ENCODE measurements at places on chromosomes 7 and 10.
A peak's percentile ranks its signal among the peaks of the same experiment; 100 is the strongest.

DNA sequence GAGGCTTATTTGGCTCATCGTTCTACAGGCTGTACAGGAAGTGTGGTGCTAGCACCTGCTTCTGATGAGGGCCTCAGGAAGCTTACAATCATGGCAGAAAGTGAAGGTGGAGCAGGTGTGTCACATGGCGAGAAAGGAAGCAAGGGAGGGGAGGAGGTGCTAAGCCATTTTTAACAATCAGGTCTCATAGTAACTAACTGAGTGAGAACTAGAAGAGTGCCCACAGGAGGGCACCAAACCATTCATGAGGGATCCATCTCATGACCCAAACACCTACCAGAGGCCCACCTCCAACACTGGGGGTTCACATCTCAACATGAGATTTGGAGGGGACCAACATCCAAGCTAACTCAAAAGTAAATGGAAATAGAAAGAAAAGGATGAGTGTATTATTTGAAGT lies 78.1 kb downstream of the CXCL12 start:
- no peak for DNase-seq

GRCh38 chr10:103506061-103506460 lies 12.6 kb downstream of the NEURL1 start:
- peak; percentile 58 for DNase-seq

GRCh38 chr10:21499701-21500577 lies 25.5 kb downstream of the SKIDA1 start:
- peak; percentile 88 for DNase-seq

GRCh38 chr10:4588824-4589223 lies 237.2 kb upstream of the AKR1E2 start:
- no peak for DNase-seq

GRCh38 chr10:129046065-129046681 lies 420.9 kb upstream of the MGMT start:
- peak; percentile 88 for DNase-seq

GRCh38 chr7:83148776-83149175 lies 13.9 kb downstream of the PCLO start:
- no peak for DNase-seq

GRCh38 chr10:87952612-87953011 lies 89.2 kb downstream of the PTEN start:
- DNase-seq, result no peak

GRCh38 chr10:91412354-91413087 lies 2.4 kb downstream of the HECTD2 start:
- peak; percentile 30 for DNase-seq

GRCh38 chr10:14150526-14150925 lies 180.2 kb downstream of the FRMD4A start:
- no peak for DNase-seq

DNA sequence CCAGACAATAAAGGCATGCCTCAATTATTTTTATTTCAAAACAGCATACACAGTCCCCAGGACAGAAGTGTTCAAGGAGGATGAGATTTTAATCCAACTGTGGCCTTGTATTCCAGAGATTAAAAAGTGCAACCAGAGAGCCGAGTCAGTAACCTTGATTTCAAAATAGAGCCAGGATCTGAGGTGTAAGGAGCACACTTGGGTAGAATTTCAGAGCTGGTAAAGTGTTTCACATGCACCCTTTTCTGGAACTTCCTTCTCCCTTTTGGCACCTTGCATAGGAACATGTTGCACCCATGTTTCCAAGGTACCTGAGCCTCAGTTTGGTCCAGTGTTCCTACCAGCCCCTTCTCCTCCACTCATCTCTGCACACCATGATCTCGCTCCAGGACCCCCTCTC lies 225.1 kb downstream of the TRIL start:
- DNase-seq, result no peak

DNA sequence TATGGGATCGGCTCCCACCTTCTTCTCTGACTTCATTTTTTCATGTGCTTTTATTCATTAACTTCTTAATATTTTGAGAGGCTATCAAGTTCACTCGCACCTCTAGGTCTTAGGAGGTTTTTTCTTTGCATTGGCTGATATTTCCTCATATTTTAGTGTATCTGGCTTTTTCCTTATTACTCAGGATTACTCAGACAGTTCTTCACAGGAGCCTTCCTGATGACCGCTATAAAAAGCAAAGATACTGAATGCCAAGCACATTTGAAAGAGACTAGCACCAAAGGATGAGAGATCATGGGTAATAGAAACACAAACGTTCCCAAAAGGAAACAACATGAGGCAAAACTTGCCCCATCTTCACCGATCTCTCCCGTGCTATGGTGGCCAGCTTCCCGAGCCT lies 409.2 kb upstream of the KLF6 start:
- DNase-seq, result no peak

GRCh38 chr10:129199826-129200225 lies 267.2 kb upstream of the MGMT start:
- DNase-seq, result no peak

DNA sequence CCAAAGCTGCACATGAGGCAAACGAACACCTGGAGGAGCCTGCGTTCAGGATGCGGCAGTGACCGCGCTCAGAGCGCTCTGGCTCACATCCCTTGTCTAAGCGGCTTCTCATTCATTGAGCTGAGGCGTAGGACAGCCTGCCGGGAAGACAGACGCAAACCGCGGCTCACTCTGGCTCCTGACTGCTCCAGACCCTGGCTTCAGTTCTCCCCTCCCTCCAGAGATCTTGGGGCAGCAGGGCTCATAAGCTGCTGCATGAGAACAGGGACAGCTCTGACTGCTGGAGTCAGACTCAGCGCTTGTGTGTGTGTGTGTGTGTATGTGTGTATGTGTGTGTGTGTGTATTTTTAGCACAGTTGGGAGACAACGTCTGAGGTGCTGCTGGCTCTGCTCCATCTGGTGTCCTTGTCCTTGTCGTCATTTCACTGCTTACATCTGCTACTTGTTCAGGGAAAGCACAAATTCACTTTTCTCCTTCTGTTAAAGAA lies 15.8 kb upstream of the LYZL2 start:
- DNase-seq, result peak; percentile 69

DNA sequence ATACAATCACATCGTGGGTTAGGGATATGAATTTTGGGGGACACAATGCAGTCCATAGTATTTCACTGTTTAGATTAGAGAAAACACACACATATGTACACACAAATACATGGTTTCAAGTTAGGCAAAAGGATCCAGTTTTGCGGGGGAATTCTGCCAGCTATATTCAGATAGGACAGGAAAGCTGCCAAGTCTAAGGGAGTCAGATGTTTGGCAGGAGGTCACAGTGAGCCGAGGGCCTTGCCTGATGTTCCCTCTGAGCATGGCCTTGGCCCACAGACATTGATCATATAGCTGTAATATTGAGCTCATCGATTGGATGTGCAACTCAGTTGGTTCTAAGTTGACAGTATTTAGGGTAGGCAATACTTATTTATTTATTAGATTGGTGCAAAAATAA lies 122.8 kb downstream of the ADRA2A start:
- no peak for DNase-seq

DNA sequence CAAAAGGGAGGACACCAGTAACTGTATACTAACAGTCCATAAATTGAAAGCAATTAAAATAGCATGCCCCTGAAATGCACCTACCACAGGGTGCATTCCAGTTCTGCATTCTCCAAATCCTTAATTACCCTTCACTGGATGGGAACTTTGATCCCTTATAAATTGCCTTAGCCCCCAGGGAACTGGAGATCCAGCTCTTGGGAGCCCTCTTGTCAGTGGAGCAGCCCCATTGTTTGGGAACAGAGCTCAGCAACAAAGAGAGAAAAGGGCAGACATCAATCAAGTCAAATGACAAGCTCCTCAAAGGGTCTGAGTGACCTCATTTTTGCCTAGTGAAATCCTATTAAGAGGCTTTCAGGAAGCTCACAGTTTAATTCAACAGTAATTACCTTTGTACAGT lies 472.6 kb downstream of the XPNPEP1 start:
- no peak for DNase-seq

GRCh38 chr7:132138817-132139216 lies 437.5 kb downstream of the PLXNA4 start:
- no peak for DNase-seq

- DNase-seq, result no peak
Observed at GRCh38 chr10:988667-989545, 672 bp downstream of the GTPBP4 start.

- peak; percentile 50 for DNase-seq
Observed at GRCh38 chr10:26969145-26969926, 108.6 kb upstream of the ABI1 start.

DNA sequence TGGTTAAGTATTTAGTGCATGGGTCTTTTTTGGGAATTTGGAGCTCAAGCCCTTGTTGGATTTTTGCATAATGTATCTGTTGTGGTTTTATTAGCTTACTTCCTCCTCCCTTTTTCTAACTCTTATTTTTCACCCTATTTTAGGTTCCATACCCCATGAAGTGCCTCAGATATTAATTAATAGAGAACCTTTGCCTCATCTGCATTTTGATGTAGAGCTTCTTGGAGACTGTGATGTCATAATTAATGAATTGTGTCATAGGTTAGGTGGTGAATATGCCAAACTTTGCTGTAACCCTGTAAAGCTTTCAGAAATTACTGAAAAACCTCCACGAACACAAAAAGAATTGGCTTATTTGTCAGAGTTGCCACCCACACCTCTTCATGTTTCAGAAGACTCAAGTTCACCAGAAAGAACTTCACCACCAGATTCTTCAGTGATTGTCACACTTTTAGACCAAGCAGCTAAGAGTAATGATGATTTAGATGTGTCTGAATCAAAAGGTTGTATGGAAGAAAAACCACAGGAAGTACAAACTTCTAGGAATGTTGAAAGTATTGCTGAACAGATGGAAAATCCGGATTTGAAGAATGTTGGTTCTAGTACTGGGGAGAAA lies 28.0 kb downstream of the SIRT1 start:
- no peak for DNase-seq

GRCh38 chr10:132118366-132118765 lies 52.6 kb downstream of the JAKMIP3 start:
- no peak for DNase-seq

GRCh38 chr10:69089638-69090599 lies 2.0 kb downstream of the SRGN start:
- DNase-seq, result no peak

DNA sequence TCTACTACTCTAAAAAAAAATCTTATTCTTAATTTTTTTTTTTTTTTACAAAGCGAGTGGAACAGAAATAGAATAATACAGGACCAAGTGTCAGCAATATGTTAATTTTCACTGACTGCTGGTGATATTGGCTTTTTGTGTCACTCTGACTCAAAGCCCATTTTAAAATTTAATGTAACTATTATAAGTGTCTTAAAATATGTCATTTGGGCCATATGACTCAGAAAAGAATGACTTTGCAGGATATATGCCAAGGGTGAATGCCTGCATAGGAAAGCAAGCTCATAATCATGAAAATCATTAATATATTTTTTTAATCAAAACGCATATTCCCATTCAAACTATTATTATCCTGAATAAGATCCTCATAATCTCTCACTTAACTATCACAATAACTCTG lies 149.2 kb downstream of the GNAT3 start:
- DNase-seq, result no peak

- DNase-seq, result peak; percentile 58
Observed at GRCh38 chr7:30937416-30937815, 25.8 kb downstream of the AQP1 start.

GRCh38 chr10:87547734-87548311 lies 43.1 kb downstream of the MINPP1 start:
- DNase-seq, result peak; percentile 53

DNA sequence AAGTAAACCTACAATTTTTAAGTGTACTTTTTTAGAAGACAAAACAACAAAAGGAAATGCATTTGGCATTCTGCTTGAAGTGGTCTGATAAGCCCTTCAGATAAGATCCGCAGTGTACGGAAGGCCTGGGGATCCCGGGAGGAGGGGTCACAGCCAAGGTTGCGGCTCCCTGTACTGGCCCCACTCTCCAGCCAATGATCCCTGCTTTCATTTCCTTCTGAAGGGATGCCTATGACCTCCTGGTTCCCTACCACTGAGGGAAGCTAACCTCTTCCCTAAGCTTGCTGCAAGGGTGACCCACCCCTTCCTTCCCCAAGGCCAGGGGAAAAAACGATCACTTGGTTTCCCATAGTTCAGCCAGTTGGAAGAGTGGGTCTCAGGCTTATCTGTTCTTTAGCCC lies 5.3 kb downstream of the DENND2A start:
- DNase-seq, result no peak

GRCh38 chr7:118218413-118219156 lies 5.9 kb upstream of the ANKRD7 start:
- no peak for DNase-seq

DNA sequence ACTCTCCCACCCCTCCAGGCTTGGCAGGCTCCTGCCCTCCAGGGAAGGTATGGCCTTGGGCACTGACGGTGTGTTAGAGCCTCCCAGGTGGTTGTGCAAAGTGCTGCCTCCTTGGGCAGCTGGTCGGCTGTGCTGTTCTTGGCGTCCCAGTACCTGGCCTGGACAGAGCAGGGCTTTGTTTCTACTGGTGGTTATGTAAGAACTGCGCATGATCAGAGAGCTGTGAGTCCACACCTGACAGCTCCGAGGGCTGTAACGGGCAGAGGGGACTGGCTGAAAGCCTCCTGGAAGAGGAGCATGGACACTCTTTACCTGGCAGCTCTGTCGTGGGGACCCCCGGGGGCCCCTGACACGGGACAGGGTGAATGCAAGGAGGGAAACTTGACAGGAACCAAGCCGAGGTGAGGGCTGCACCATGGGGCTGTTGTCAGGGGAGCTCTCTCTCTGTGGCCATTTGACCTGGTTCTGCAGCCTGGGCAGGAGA lies 3.1 kb upstream of the SFRP5 start:
- peak; percentile 88 for DNase-seq

- DNase-seq, result no peak
Observed at GRCh38 chr7:95095966-95096540, 188.7 kb downstream of the PPP1R9A start.

DNA sequence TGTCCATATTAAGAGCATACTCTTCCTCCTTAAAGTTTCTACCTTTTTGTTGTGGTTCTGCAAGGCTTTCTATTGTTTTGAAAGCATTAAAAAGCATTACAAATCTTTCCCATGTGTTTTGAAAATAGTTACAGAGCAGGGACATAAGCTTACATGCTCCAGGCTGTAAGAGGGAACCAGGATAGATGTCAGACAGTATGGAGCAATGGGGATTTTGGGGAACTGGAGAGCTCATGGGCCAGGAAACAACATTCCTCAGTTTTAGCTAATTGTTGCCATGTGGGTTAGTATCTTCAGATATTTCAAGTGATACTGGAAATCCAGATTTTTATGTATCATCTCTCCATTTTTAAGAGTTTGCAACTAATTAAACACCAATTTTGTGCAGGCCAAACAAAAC lies 3.5 kb downstream of the MDFIC start:
- DNase-seq, result no peak

GRCh38 chr10:68043030-68043429 lies 32.1 kb downstream of the HERC4 start:
- peak; percentile 30 for DNase-seq

DNA sequence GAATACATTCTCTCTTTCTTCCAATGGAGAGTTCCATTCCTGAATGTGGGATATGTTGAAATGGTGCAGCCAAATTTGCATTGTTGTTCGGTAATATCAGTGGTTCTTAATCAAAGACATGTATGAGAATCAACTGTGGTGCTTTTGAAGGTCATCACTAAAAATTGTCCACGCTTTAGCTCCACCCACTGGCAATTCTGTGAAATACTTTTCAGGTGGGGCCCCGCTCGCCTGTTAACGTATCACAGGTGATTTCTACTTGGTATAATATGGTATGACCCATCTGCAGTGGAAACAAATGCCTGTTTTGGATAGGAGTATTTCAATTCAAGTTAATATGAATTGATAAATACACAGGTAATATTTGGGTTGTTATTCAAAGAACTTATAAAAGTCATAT lies 178.4 kb downstream of the NSUN6 start:
- no peak for DNase-seq

Data from osteoblast (primary cell).